ENCODE measurements at places on chromosomes 1 and 21.

DNA sequence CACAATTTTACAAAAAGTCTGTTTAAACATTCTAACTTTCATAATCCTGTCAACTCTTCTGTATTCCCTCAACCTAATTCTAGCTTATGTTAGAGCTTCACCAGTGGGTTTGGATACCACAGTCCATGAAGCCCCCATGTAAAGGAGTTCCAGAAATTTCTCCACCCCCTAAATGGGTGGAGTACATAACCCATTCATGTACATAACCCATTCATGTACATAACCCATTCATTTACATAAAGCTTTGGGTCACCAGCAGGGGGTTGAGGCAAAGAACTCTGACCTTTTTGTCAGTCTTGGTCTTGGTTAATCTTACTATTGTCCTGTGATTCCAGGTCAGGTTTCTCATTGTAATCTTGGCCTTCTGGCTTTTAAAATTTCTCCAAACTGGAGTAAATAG lies 61.6 kb downstream of the SMYD2 start:
- DNase-seq: no peak

GRCh38 chr1:14921057-14921456 lies 232.5 kb upstream of the TMEM51 start:
- DNase-seq: no peak

DNA sequence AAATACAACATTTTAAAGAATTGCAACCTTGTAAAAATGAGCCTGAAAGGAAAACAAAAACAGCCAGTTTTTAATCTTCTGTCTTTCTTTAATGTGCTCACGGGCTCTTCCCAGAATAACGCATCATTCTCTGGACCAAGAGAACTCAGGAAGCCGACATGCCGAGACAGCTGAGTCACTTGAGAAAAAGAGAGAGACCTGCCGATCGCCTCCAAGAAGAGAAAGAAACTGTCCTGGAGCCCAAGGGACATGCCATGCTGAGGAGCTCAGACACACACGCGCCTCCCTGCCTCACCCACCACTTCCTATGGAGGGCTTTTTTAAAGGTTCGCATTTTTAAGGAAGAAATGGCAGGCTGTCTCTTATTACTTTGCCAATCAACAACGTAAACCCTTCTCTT lies 176.4 kb downstream of the ZNF281 start:
- DNase-seq: no peak

DNA sequence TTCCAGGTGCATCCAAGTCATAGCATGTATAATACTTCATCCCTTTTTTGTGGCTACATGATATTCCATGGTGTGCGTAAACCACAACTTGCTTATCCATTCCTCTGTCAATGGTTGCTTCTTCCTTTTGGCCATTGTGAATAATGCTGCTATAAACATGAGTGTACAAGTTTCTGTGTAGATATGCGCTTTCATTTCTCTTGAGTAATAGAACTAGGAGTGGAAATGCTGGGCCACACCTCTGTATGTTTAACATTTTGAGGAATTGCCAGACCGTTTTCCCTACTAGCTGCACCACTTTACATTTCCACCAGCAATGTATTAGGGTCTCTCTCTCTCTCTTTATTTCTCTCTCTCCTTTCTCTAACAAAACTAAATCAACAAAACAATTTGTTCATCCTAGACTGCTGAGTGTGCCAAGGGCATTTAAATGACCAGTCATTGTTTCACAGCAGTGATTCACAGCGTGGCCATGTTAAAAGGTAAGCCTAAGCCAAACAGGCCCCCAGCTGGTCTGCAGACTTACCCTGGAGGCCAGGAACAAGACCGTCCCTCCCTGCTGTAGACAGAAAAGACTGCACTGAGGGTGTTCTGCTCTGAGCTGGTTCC lies 53.2 kb upstream of the LYST start:
- DNase-seq: no peak

GRCh38 chr21:46532080-46532479 lies 72.8 kb downstream of the S100B start:
- DNase-seq: no peak

GRCh38 chr1:231719485-231720183 lies 93.0 kb downstream of the DISC1 start:
- DNase-seq: no peak

- no peak for DNase-seq
Measured at GRCh38 chr1:205122489-205122882, 708 bp upstream of the RBBP5 start.

GRCh38 chr1:31937300-31938183 lies 626 bp downstream of the PTP4A2 start:
- peak; percentile 76 for DNase-seq
